ENCODE measurements at places on chromosomes 11 and 22. TPM values are rescaled to one million over a fixed set of nuclear protein-coding genes. Genes with fewer than 3 reads are reported as not detected.

The HIKESHI gene
- 65.9 TPM for total RNA-seq

- no peak for DNase-seq
Measured at GRCh38 chr11:94224078-94224477, 80.3 kb upstream of the IZUMO1R start.

DNA sequence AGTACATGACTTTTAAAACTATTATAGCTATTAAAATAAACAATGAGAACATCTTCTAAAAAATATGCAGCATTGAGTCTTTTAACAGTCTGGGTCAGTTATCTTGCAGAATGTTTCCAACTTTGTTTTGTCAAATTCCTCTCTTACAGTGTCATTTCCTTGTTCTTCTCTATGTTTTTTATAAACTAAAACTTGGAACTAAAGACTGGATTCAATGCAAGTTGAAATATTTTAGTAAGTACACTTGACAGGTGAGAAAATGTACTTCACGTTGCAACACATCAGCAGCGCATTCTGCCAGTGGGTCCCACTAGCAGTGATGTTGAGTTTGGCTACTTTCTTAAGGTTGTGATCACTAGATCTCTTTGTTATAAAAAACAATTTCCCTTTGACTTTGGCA is 1407.6 kb upstream of the RAG2 start:
- DNase-seq = no peak

DNA sequence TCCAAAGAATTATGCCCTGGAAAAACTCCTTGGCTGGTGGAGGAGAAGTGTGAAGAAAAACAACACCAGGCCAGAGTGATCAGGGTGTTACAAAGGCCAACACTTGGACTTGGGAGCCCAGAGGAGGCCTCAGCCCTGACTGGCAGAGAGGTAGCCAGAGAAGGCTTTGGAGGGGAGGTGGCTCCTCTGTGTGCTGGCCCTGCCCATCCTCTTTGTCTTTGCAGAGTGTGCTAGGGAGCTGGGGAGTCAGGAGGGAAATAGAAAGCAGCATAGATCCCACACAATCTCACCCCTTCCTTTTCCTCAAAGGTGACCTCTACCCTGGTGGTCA is 12.0 kb upstream of the P2RY6 start:
- peak; percentile 30 for DNase-seq

- no peak for DNase-seq
Measured at GRCh38 chr22:24205438-24206195, 24.3 kb downstream of the SUSD2 start.

GRCh38 chr11:12503039-12503484 is 125.7 kb downstream of the PARVA start:
- DNase-seq = no peak
